Lower lobe of right lung (tissue), 2 donors: ENCODE measurements at places on chromosomes 6 and 20.

DNA sequence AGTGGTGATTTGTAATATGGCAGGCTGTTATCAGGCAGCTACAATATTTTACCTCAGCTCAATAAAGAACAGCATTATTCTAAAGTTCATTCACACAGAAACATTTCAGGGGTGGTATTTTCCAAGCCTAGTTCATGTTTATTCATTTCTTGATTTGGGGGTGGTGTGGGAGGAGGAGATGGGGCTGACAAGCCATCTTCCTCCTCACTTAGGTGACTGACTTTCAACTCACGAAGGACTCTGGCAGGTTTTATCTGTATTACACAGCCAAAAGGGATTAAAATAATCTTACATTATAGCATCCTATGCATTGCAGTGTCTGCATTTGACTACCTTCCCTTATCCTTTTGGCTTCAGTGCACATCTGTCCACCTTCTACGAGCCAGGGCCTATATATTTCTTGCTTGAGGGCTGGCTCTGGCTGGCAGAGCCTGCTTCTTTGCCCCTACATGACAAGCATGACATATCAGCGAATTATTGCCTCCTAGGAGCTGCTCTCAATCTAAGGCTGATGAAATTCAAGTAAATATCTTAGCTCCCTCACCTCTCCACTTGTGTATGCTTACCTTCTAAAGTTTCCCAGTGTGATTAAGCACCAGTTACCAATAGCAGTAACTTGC lies 20.0 kb downstream of the KHDRBS2 start:
- no peaks in the 10 kb centered on the region for H3K36me3 ChIP-seq
- DNase-seq, result no peak
- H3K4me3 ChIP-seq, result no peak overlapping the region
- H3K27me3 ChIP-seq, result no peaks in the 10 kb centered on the region

GRCh38 chr20:49303065-49303552 lies 25.3 kb upstream of the ZNFX1 start:
- H3K36me3 ChIP-seq, result no peaks in the 10 kb centered on the region
- H3K27ac ChIP-seq, result no peak overlapping the region
- H3K27me3 ChIP-seq, result no peaks in the 10 kb centered on the region
- DNase-seq, result no peak
- peaks cover 5% of the 10 kb centered on the region for H3K4me1 ChIP-seq

- H3K4me3 ChIP-seq, result no peak overlapping the region
- no peaks in the 10 kb centered on the region for H3K36me3 ChIP-seq
- H3K27me3 ChIP-seq, result no peaks in the 10 kb centered on the region
These were observed 115.2 kb downstream of the MRPL14 start for GRCh38 chr6:44012078-44012493.

GRCh38 chr6:75204959-75205775 lies 686 bp downstream of the COL12A1 start:
- H3K4me1 ChIP-seq, result peaks cover 47% of the 10 kb centered on the region
- H3K4me3 ChIP-seq, result peak overlapping the region; percentile 57
- peak; percentile 67 for DNase-seq
- H3K27me3 ChIP-seq, result peaks cover 69% of the 10 kb centered on the region
- no peaks in the 10 kb centered on the region for H3K36me3 ChIP-seq
